ENCODE measurements at places on chromosomes 2 and 18.

DNA sequence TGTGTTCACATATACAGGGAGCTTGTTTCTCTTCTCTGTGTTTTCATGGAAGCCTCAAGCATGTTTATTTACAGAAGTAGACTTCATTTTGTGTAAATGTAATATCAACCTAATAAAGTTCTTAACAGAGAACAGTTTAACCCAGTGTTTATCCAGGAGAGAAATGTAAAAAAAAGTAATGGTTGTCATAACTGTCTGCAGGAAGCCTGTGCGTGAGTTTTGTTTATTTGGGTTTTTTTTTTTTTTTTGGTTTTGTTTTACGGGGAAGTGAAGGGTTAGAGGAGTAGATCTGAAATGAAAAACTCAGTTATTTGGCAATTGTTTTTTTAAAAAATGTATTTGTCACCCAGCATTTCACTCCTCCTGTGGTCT, 124.7 kb downstream of the RAPGEF4 start:
- no peak for DNase-seq

GRCh38 chr2:222532315-222532714, 108.0 kb downstream of the SGPP2 start:
- DNase-seq = no peak

GRCh38 chr18:74947875-74948274, 261.1 kb downstream of the PTGR3 start:
- DNase-seq = no peak

- no peak for DNase-seq
These were observed 122.9 kb downstream of the MBP start for GRCh38 chr18:77009675-77010074.

DNA sequence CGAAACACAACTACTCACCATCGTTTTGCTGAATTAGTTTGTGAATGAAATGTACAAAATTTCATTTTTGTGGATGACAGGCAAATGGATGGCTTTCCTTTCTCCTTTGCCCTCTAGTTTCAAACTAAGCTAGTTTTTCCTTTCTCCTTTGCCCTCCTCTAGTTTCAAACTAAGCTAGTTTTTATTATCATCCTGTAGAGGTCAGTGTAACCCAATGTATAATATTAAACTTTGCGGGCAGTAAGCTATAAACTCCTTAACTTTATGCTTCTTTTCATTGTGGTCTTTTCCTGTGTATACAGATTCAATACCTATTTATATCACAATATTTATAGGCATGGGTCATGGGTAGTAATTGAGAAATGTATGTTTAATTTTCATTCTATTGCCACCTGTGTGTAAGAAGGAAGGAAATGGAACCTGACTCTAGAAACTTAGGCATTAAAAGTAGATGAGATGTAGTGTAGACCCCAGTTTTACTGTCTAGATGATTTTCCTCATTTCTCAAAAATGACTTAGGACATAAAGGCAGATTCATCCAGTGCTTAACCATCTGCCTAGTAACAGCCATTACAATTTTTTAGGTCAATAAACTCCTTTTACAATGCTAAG, 58.1 kb downstream of the MAP3K19 start:
- peak; percentile 17 for DNase-seq

- no peak for DNase-seq
These were observed 1859.7 kb upstream of the CELF4 start for GRCh38 chr18:39425172-39425850.

GRCh38 chr2:79713131-79713785, 200.4 kb downstream of the CTNNA2 start:
- DNase-seq = no peak

DNA sequence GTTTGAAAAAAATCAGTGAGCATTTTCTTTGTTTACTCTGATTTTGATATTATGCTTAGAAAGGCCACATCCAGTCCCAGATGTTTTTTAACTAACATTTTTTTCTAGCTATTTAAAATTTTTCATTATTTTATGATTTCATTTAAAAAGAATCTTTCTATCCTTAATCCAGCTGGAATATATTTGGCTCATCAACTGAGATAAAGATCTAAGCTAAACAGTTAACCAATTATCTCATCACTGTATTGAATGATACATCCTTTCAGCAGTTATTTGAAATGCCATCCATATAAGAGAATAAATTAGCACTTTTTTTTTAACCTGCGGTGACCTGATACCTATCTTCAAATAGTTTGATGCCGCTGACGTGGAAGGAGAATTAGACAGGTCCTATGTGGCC, 245.5 kb upstream of the COPS8 start:
- DNase-seq = no peak

GRCh38 chr18:7177116-7177744, 53.7 kb upstream of the LRRC30 start:
- DNase-seq = no peak

GRCh38 chr2:27152102-27152795, 3.4 kb downstream of the TCF23 start:
- no peak for DNase-seq

DNA sequence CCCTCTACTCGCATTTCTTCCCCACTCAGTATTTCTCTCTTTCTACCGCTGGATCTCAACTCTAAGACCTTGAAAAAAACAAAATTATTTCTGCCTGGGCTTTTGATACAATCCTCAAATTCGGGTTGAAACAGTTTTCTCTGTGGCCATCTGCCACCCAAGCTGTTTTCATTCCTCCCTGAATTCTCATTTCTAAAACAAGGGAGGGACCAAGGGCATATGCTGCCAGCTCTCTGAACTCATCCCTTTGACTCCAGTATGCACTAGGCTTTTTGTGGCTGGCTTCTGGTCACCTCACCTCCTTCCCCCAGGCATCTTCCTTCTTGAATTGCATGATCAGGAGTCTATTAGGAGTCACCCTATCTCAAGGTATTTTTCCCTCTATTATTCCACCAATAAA, 49.5 kb downstream of the CCDC148 start:
- DNase-seq = no peak

DNA sequence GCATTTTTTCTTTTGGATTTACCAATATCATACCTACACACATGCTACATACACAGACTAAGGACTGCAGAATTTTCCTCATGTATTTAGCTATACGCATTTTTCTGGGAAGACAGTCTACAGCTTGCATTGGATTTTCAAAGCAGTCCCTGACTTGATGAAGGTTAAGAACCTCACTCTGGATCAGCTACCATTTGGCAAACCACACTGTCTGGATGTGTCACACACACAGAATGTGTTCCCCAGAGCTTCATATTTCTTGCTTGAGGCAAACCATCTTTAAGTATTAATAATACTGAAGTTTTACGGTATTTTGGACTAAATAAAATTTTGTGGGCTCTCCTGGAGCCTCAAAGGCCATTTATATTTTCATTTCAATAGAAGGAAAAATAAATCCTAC, 102.3 kb downstream of the TCF4 start:
- no peak for DNase-seq

DNA sequence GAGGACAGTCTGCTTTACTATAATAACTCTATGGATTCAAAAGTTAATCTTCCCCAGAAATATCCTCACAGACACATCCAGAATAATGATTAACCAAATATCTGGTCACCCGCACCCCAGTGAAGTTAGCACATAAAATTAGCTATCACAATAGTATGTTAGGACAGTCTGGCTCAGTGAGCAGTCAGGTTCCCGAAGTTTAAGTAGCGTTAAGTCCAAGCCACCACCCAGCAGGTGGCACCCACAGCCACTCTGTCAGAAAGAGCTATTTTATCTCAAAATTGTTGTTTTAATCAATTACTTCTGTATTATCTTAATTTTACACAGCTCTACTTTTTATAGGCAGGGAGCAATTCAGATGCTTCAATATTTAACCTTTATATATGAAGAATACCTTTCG, 537.5 kb downstream of the MBD2 start:
- DNase-seq = no peak

DNA sequence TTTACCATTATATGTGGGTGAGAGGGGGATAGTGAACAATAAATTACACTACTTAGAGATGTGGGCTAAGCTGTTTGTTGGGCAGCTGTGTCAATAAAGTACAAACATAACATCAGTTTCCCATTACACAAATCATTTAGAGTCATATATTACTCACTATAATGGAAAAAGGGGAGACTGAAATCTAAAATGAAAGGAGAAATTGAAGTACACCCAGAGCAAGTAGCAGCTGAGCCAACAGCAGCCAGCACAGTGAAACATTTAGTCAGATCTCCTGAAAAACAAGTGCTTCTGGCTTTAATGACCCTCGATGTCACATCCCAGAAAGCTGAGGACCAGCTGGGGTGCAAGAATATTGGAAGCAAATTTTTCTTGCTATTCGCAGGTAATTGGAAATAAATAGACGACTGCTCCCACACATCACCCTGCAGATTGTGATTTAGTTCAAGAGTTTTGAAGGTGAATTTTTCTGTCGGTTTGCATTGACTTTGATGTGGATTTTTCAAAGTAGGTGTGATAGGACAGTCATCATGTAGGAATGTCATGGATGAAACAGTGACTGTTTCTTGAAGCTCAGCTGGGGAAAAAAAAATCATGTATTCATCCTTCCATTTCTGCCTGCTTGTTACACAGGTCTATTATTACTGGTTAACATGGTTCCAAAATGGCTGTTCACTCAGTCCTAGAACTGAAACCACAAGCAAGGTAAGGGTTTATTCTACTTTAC, 1607.3 kb upstream of the CELF4 start:
- no peak for DNase-seq

GRCh38 chr2:9440058-9440727, 16.7 kb downstream of the CPSF3 start:
- DNase-seq = no peak

GRCh38 chr2:76599732-76600368, 889.1 kb upstream of the GCFC2 start:
- no peak for DNase-seq

DNA sequence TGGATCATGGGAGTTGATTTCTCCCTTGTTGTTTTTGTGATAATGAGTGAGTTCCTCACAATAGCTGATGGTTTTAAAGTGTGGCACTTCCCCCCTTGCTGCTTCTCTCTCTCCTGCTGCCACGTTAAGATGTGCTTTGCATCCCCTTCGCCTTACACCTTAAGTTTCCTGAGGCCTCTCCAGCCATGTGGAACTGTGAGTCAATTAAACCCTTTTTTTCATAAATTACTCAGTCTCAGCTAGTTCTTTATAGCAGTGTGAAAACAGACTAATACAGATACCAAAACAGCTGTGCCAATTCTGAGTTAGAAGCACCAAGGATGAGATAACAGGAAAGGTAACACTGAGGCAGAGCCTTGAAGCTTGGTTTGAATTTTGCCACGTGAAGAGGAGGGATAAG, 44.7 kb downstream of the ITSN2 start:
- no peak for DNase-seq

DNA sequence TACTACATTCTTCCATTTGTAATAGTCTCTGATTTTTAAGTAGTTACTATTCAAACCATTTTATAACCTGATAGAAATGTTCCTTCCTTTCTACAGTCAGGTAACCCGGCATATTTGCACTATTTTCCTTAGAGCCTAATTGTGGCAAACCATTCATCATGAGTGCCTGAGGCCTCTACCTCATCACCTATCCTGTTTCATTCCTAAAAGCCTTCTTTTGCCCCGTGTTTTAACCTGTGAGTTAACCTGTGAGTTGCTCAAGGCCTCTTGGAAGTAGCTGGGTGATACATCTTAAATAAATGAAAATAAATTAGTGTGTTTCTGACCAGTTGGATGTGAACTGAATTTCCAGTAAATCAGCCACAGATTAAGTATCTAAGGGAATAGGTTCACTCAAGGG, 6.5 kb upstream of the KLHL29 start:
- DNase-seq = no peak

DNA sequence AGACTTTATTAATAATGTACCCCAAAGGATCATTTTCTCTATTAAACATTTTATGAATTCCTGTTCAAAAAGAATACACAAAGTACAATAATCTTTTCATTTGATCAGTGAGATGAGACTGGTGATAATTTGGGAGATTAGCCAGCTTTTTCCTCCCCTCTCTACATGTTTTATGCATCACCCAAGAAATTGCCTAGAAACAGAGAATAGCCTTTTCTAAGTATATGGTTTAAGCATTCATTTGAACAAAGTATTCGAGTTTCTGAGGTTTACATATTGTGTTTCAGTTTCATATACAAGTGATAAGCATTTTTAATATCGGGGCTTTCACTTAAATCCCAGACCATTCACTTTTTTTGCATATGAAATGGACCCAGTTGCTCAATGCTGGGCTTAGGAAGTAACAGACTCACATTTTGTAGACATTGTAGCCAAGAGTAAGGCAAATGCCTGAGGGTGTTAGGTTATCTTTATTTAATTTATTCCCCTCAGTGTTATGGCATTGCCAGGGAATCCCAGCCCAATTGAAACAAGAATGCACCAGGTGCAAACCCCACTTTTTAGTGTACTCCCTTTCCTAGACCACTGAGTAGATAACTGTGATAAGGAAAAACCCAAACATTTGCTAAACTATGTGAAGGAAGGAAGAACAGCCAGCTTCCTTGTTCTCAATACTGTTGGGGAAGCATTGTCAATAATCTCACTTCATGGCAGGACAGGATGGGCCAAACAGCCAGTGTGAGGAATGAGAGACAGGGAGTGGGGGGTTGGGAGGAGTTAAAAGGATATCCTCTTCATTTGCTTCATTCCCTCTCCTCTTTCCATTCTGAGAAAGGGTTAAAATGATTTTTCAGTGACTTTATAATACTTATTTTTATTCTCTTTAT, 3.5 kb downstream of the CPO start:
- no peak for DNase-seq

- DNase-seq = no peak
These were observed 9.4 kb upstream of the NEURL3 start for GRCh38 chr2:96514521-96514920.

DNA sequence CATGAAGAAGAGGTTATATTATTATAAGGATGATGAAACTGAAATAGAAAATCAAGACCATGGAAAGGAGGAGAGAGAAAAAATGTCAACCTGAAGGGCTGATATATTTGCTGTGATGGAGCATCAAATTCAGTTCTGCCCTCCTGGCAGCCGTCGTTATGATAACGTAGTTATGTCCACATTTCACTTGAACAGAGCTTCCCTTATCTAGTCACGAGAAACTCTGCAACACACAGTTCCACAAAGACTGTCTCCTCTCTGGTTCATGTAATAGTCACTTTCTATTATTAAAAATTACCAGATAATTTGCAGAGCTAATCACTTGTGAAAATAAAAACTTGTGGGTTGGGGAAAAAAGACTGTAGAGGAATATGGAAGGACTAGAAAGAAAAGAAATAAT, 19.5 kb upstream of the RBMS1 start:
- no peak for DNase-seq

DNA sequence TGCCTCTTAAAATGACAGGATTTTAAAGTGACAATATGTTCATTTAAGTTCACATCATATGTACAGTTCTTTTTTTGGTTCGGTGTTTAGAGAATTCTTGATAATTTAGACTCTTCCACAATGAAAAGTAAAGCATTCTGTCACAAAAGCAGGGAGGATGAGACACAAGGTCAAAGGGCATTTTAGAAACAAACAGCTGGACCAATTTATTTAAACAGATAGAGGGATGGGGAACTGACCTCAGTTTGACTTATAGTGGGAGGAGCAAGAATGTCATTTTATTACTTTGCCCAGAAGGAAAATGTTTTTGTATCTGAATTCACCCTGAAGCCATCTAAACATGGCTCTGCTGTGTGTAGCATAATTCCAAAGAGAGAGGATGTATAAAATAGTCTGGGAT, 128.5 kb downstream of the MEIS1 start:
- no peak for DNase-seq

Measured in CD4-positive, alpha-beta T cell treated with Interleukin-10 for 1 hour (primary cell).